ENCODE measurements at places on chromosomes 6 and 20.

DNA sequence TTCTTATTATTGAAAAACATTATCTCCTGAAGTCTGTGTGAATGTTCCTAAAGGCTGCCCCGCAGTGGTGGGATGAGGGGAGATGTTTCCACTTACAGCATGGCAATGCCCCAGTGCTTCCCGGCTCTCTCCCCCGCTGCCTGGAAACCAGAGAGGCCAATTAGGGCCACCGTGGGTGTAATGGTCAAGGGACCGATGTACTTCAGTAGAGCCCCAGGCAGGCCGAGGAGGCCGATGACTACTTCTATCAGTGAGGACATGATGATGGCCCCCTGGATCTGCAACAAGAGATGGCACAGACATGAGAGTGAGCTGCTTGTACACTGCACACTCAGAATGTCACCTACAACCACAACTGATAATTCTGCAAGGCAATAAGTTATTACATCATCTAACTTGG lies 117.8 kb downstream of the SLC23A2 start:
- DNase-seq = no peak

- DNase-seq = no peak
These were observed 54.7 kb upstream of the HFE start for GRCh38 chr6:26032340-26033084.

- peak; percentile 11 for DNase-seq
These were observed 43.3 kb downstream of the SLC2A10 start for GRCh38 chr20:46752728-46753127.

GRCh38 chr6:4962905-4963304 lies 40.9 kb downstream of the RPP40 start:
- DNase-seq = no peak

- DNase-seq = no peak
These were observed 224.4 kb downstream of the UST start for GRCh38 chr6:148971031-148971927.

GRCh38 chr20:24956001-24956841 lies 7.2 kb downstream of the CST7 start:
- no peak for DNase-seq

GRCh38 chr6:26054781-26055718 lies 32.2 kb upstream of the HFE start:
- peak; percentile 87 for DNase-seq

GRCh38 chr20:54535033-54535432 lies 59.6 kb downstream of the DOK5 start:
- peak; percentile 16 for DNase-seq

GRCh38 chr6:13593103-13593502 lies 18.7 kb downstream of the SIRT5 start:
- no peak for DNase-seq

GRCh38 chr20:20095114-20095872 lies 43.0 kb downstream of the CFAP61 start:
- DNase-seq = no peak

DNA sequence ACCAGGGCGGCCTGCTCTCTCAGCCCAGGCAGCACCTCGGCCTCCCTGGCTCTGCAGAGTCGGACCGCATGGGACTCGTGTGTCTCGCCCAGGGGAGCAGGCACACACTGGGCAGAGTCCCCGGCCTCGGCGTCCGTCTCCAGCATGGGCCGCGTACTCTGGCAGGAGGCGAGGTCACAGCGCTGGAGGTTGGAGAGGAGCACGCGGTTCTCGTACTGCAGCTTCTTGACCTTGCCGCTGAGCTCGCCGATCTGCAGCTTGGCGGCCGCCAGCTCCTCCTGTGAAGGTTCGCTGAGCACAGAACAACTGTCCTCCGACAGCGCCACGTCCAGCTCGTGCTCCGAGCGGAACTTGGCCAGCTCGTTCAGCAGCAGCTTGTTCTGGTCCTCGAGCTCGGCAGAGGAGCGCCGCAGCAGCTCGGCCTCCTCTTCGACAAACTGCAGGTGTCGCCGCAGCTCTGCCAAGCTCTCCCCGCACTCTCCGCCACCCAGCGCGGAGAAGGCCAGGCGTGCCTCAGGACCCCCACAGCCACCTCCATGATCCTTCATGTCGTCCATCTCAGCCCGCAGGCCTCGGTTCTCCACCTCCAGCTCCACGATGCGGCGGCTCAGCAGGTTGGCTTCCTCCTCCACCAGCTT lies 42.0 kb upstream of the DSN1 start:
- no peak for DNase-seq
